Astrocyte (in vitro differentiated cells and primary cell): ENCODE measurements at places on chromosomes 16 and 17. TPM values are rescaled to one million over a fixed set of nuclear protein-coding genes. Genes with fewer than 3 reads are reported as not detected.

Gene WNT3
- 2.4 TPM in 2 replicates for total RNA-seq

Gene MT1A
- total RNA-seq: not detected in 2 replicates

Gene ZNF205
- total RNA-seq: 13.2 and 15.4 TPM in 2 replicates

DNA sequence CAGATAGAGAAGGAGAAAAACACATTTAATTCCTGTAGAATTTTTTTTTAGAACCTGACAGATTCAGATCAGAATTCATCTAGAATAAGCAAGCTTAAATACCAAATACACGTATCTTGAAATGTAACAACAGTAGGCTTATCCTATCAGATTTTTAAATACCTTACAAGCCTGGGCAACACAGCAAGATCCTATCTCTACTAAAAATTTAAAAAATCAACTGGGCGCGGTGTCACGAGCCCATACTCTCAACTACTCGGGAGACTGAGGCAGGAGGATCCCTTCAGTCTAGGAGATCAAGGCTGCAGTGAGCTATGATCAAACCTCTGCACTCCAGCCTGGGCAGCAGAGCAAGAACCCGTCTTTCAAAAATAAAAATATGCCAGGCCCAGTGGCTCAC lies 13.5 kb downstream of the ACOX1 start:
- DNase-seq: no peak

- no peak for DNase-seq
These were observed 1.0 kb downstream of the SDK2 start for GRCh38 chr17:73643001-73643851.

DNA sequence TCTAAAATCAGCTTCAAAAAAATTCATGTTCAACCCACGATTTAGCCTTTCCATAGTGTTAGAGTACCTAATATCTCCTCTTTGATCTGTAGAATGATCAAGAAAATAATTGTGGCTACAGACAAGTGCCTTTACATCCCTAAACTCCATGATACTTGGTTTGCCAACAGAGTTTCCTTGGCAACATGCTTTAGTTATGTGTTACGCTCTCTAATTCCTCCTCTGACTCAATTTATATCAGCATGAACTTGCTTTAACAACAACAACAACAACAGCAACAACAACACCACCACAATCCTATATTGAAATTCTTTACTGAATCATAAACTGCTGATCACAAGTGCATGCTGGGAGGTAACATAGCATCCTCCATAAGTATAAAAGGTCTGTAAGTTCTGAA lies 757.8 kb downstream of the CDH11 start:
- DNase-seq: no peak

DNA sequence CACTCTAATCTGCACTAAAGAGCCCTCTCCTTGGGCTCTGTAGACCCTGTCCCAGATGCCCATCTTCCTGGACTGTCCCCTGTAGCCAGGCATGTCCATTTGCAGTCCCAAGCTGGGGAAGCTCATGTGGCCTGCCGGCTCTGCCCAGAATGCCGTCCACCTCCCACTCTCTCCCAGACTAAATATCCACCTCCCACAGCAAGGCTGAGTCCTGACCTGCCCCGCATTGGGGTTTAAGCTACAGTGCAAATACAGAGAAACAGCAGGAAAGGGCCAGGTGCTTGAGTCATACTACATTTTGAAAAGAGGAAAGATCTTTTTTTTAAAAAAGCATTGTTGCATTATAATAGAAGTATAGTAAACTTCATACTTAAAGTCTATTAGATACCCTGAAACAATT lies 3.0 kb downstream of the ST6GALNAC2 start:
- no peak for DNase-seq

DNA sequence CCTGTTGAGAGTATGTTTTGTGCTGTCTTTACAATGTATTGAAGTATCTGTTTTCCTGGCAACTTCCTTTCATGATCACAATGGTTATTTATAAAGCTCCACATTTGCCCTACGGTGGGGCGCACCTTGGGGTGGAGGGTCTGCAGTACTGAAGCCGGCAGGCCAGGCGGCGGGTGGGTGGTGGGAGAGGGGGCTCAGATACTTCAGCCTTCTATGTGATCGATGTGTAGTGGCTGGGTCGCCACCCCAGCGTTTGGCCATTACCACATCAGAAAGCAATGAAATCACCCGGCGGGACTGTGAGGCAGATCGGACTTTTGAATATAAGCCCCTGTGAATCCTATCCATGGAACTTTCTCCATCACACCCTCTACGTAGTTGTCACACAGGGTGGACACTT lies 196.6 kb downstream of the FOXL1 start:
- no peak for DNase-seq

- DNase-seq: no peak
These were observed 21.3 kb downstream of the ZNF423 start for GRCh38 chr16:49834531-49835151.

GRCh38 chr17:838486-838885 lies 56.3 kb downstream of the MRM3 start:
- no peak for DNase-seq
